ENCODE measurements at places on chromosomes 13 and 19. TPM values are rescaled to one million over a fixed set of nuclear protein-coding genes. Genes with fewer than 3 reads are reported as not detected.
A peak's percentile ranks its signal among the peaks of the same experiment; 100 is the strongest.

GRCh38 chr13:114017966-114018365 lies 44.1 kb upstream of the C13orf46 start:
- H3K27ac ChIP-seq: no peak overlapping the region
- H3K4me1 ChIP-seq: no peaks in the 10 kb centered on the region
- H3K4me3 ChIP-seq: no peak overlapping the region
- DNase-seq: no peak

- no peak overlapping the region for H3K4me3 ChIP-seq
- no peak for DNase-seq
- H3K4me1 ChIP-seq: no peaks in the 10 kb centered on the region
- H3K27ac ChIP-seq: no peak overlapping the region
Observed at GRCh38 chr19:4100647-4101495, 23.1 kb downstream of the MAP2K2 start.

DNA sequence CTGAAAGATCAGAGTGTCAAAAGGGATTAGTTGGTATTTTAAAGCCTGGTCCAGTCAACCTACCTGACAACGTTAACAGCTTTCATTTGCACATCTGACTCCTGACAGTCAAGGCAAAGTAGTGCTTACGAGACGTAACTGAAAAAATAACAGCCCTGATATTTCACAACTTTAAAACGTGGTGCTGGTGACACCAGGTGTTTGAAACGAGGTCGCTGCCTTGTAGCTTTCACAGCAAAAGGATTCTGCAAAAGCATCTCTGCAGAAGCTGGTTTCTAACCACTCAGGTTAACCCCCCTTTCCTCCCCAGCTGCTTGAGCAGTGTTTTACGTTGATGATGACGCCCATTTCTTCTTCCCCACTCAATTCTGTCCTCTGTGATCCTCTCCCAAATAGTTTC lies 23.3 kb downstream of the GGACT start:
- peaks cover 1% of the 10 kb centered on the region for H3K4me1 ChIP-seq
- H3K27me3 ChIP-seq: no peaks in the 10 kb centered on the region
- no peak for DNase-seq
- no peak overlapping the region for H3K4me3 ChIP-seq
- H3K36me3 ChIP-seq: no peaks in the 10 kb centered on the region

GRCh38 chr13:78764665-78765064 lies 105.7 kb upstream of the OBI1 start:
- no peaks in the 10 kb centered on the region for H3K4me1 ChIP-seq
- no peak for DNase-seq
- no peaks in the 10 kb centered on the region for H3K36me3 ChIP-seq
- no peak overlapping the region for H3K4me3 ChIP-seq
- no peak overlapping the region for H3K27ac ChIP-seq

GRCh38 chr13:83340170-83340569 lies 542.1 kb downstream of the SLITRK1 start:
- H3K27me3 ChIP-seq: no peaks in the 10 kb centered on the region
- H3K27ac ChIP-seq: no peak overlapping the region
- H3K4me3 ChIP-seq: no peak overlapping the region
- H3K36me3 ChIP-seq: peaks cover 1% of the 10 kb centered on the region
- H3K4me1 ChIP-seq: peaks cover 1% of the 10 kb centered on the region

DNA sequence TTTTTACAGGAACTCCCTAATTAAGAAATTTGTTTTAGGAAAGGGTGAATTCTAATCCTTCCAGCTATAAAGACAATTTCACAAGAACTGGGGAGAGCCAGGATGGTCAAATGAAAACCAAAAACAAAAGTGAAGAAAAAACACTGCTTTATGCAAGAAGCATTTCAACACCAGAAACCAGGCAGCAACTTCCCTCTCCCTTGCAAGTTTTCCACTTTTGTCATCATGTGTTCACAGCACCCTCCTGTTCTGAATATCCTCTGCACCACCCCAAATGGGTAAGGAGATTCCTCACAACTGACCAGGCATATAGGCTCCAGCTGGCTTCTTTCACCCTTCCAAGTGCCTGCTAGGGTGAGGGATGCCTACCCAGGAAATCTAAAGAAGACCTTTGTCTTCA lies 328.1 kb downstream of the TBC1D4 start:
- H3K27me3 ChIP-seq: peaks cover 6% of the 10 kb centered on the region
- no peak overlapping the region for H3K4me3 ChIP-seq
- DNase-seq: no peak
- no peaks in the 10 kb centered on the region for H3K4me1 ChIP-seq
- peaks cover 1% of the 10 kb centered on the region for H3K36me3 ChIP-seq

- no peaks in the 10 kb centered on the region for H3K4me1 ChIP-seq
- peak overlapping the region; percentile 76 for H3K27ac ChIP-seq
- peaks cover 30% of the 10 kb centered on the region for H3K27me3 ChIP-seq
Observed at GRCh38 chr19:28981518-28981917, 231.4 kb downstream of the UQCRFS1 start.

GRCh38 chr19:54526972-54527371 lies 24.3 kb downstream of the LAIR2 start:
- no peak overlapping the region for H3K4me3 ChIP-seq
- H3K4me1 ChIP-seq: no peaks in the 10 kb centered on the region
- DNase-seq: no peak
- H3K27ac ChIP-seq: no peak overlapping the region
- peaks cover 2% of the 10 kb centered on the region for H3K36me3 ChIP-seq

- H3K4me3 ChIP-seq: peak overlapping the region; percentile 67
- H3K4me1 ChIP-seq: peaks cover 15% of the 10 kb centered on the region
- no peak for DNase-seq
Observed at GRCh38 chr13:21138561-21138960, 37.8 kb downstream of the SKA3 start.

DNA sequence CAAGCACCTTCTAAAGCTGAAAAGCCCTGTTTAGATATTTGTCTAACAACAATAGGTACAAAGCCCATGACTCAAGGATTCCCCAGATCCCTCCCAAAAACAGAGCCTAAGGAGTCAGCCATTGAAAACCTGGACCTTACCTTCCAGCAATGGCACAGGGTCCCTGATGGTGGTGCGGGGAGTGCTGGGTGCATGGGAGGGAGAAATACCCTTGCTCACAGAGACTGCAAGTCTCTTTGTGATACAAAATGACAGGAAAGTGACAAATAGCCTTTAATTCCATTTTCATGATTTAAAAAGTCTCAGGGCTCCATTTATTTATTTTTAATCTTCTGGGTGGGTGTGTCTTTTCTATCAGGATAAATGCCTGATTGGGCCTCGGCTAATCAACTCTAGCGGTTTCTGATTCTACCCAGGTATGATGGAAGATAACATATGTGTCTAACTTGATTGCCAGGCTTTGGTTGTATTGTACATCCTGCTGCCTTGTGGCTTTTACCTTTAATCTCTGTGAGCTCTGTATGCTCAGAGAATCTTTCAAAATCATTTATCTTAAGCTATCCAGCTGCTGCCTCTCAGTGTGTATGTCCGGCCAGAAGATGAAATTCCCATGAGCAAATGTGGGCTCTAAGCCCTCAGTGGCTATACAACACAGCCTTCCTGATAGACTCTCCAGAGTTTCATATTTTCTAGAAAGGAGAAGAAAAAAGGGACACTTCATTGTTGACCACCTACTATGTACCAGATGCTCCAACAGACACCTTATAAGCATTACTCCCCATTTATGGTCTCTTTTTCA lies 54.6 kb upstream of the FAM124A start:
- no peaks in the 10 kb centered on the region for H3K36me3 ChIP-seq
- DNase-seq: no peak
- no peak overlapping the region for H3K27ac ChIP-seq
- H3K27me3 ChIP-seq: peaks cover 63% of the 10 kb centered on the region
- no peak overlapping the region for H3K4me3 ChIP-seq
- peaks cover 3% of the 10 kb centered on the region for H3K4me1 ChIP-seq

DNA sequence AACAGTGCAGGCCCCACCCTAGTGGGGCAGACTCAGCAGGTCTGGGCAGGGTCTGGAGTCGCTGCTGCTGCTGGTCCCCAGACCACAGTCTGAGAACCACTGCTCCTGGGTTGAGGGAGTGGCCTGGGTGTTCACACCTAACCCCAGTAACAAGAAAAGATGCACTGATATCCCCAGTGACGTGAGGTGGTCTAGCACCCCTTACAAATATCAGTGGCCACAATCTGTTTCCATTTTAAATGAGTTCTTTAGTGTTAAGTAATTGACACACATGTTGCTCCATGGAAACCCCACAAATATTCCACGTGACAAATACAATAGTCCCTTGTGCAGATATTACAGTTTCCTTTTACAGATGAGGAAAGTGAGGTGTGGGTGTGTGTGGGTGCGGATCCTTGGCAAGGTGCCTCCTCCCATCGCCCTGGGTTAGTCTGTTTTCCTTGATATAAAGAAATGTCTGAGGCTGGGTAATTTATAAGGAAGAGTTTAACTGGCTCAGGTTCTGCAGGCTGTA lies 96.3 kb upstream of the GPR183 start:
- DNase-seq: no peak
- H3K27me3 ChIP-seq: peaks cover 13% of the 10 kb centered on the region
- H3K27ac ChIP-seq: no peak overlapping the region
- H3K4me3 ChIP-seq: no peak overlapping the region
- H3K4me1 ChIP-seq: no peaks in the 10 kb centered on the region

GRCh38 chr19:3369337-3370213 lies 3.2 kb downstream of the NFIC start:
- no peak overlapping the region for H3K4me3 ChIP-seq
- H3K36me3 ChIP-seq: no peaks in the 10 kb centered on the region
- no peak for DNase-seq
- peaks cover 4% of the 10 kb centered on the region for H3K4me1 ChIP-seq

GRCh38 chr19:43416951-43417623 lies 2.4 kb downstream of the TEX101 start:
- H3K4me3 ChIP-seq: no peak overlapping the region
- H3K36me3 ChIP-seq: no peaks in the 10 kb centered on the region
- no peak for DNase-seq
- no peak overlapping the region for H3K27ac ChIP-seq

DNA sequence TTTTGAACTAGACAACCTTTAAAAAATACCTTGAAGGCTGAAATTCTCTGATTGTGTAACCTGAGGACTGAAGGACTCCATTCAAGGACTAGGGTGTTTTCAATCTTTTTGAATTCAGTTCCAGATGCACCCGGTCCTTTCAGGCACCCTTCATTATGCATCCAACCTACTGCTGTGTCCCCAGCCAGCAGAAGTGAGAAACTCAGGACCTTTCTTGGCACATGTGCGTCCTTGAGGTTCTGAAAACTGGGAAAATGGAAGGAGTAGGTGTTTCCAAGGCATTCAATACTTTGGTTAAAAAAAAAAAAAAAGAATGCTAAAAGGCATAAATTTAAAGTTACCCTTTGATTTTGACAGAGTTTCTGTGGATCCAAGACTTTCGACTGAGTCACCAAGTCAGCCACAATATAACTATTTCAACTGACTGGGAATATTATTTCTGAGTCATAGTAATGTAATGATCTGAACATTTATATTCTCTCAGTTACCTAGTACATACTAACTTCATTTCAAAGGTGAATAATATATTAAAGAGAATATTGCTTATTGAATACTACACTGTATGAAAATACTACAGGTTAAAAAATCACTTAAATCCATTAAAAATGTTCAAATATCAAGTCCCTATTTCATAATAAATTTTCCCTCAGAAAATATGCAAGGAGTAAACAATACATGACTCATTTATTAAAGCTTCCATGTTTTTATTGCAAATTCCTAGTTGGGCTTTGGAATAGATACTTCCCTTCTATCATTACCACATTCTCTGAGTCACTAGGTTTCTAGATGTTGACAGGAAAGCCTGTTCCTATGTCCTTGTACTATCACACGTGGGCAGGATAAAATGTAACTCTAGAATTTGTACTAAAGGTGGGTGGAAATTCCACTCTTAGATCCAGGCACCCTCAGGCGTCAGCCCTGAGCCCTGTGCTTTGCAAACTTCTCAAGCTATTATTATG lies 2.4 kb upstream of the ITGBL1 start:
- no peak overlapping the region for H3K4me3 ChIP-seq
- no peaks in the 10 kb centered on the region for H3K36me3 ChIP-seq
- H3K4me1 ChIP-seq: no peaks in the 10 kb centered on the region
- no peaks in the 10 kb centered on the region for H3K27me3 ChIP-seq
- no peak for DNase-seq

- no peaks in the 10 kb centered on the region for H3K4me1 ChIP-seq
- no peak for DNase-seq
- H3K27me3 ChIP-seq: no peaks in the 10 kb centered on the region
Observed at GRCh38 chr13:60851378-60851777, 454.4 kb downstream of the TDRD3 start.

GRCh38 chr13:21139374-21139773 lies 37.0 kb downstream of the SKA3 start:
- no peaks in the 10 kb centered on the region for H3K27me3 ChIP-seq
- H3K4me1 ChIP-seq: peaks cover 17% of the 10 kb centered on the region
- peaks cover 13% of the 10 kb centered on the region for H3K36me3 ChIP-seq
- peak overlapping the region; percentile 99 for H3K27ac ChIP-seq
- no peak for DNase-seq

DNA sequence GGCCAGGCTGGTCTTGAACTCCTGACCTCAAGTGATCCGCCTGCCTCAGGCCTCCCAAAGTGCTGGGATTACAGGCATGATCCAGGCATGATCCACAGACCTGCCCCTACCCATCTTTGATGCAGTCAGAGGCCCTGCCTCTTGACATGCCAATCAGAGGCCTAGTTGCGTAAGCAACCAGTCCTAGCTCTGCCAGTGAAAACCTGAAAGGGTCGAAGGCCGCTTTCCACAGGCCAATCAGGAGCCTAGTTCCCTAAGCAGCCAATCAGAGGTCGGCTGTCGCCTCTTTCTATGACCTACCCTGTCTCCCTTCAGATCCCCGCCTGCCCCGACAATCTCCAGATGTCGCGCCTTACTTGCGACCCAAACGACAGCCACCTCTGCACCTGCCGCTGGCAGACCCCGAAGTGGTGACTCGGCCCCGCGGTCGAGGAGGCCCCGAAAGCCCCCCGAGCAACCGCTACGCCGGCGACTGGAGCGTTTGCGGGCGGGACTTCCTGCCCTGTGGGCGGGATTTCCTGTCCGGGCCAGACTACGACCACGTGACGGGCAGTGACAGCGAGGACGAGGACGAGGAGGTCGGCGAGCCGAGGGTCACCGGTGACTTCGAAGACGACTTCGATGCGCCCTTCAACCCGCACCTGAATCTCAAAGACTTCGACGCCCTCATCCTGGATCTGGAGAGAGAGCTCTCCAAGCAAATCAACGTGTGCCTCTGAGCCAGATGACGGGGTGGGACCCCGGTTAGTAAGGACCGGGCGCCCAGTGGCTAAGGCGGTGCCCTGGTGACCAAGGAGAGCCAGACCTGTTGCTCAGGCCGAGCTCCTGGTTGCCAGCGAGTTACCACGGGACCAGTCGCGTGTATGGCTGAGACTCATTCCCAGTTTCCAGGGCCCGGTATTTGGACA lies 6.3 kb downstream of the SYDE1 start:
- H3K4me3 ChIP-seq: no peak overlapping the region
- no peak for DNase-seq
- peaks cover 9% of the 10 kb centered on the region for H3K36me3 ChIP-seq
- no peaks in the 10 kb centered on the region for H3K4me1 ChIP-seq

The AMER2 gene
- total RNA-seq: 0.07 TPM

The MAP2K7 gene
- 53.5 TPM for total RNA-seq

The PRRG2 gene
- 6.8 TPM for total RNA-seq

The ZNF763 gene
- 8.7 TPM for total RNA-seq

The ATXN8OS gene
- total RNA-seq: not detected

The FCHO1 gene
- total RNA-seq: 2.2 TPM

The ABHD17A gene
- 46.5 TPM for total RNA-seq

The ZNF829 gene
- 4.8 TPM for total RNA-seq
